ENCODE measurements at places on chromosomes 7 and 10.

DNA sequence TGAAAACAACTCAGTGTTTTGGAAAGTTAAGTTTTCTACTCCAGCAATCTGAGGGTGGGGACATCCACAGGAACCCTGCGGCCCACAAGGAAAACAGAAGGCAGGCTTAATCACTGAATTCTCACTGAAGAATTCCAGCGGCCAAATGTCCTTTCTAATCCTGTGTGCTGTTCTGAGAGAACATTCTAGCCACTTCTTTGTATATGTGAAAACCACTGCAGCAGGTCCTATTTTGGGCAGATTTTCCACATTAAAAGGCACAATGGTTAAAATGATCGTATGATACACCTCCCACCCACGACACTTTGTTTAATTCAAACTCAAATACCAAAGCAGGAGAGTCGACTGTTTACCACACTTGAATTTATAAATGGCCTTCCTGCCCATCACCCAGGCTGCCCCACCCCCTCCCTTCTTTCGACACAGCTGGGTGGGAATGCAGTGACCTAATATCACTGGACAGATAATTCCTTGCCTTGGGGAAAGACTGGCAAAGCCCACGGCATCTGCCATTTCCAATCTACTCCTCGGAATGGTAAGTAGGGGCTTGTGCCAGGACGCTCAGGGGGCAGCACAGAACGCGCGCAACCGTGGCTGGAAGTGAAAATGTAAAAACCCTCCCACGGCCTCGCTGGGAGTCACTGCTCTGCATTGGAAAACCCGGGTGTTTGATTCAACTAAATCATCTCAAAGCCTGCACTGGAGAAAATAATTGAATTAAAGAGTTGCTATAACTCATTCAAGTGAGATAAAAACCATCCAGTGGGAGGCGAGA lies 67.0 kb downstream of the CTBP2 start:
- no peak for DNase-seq

- peak; percentile 96 for DNase-seq
Observed at GRCh38 chr10:63707254-63707910, 186.2 kb downstream of the REEP3 start.

GRCh38 chr7:88477976-88478375 lies 171.3 kb upstream of the STEAP4 start:
- no peak for DNase-seq

- DNase-seq = no peak
Observed at GRCh38 chr10:132094581-132095234, 29.0 kb downstream of the JAKMIP3 start.

DNA sequence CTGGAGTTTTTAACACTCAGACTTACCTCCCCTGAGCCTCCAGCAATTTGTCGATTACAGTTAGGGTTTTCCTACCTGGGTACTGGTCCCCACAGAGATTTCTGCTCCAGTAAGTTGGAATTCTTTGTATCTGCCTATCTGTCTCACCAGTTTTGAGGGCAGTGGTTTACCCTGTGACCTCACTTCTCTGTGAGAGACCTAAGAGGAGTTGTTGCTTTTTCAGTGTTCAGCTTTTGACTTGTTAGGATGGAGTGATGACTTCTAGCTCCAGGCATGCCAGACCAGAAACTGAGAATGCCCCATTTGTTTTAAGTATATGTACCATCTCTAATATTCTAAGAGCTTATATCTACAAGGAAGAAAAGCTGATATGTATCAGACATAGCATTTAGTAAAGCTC lies 42.9 kb downstream of the CSGALNACT2 start:
- no peak for DNase-seq

GRCh38 chr10:73931767-73932619 lies 21.1 kb downstream of the PLAU start:
- DNase-seq = no peak

- peak; percentile 55 for DNase-seq
Observed at GRCh38 chr10:17348501-17349349, 105.7 kb downstream of the ST8SIA6 start.

GRCh38 chr10:106557951-106558733 lies 606.4 kb downstream of the SORCS1 start:
- no peak for DNase-seq

DNA sequence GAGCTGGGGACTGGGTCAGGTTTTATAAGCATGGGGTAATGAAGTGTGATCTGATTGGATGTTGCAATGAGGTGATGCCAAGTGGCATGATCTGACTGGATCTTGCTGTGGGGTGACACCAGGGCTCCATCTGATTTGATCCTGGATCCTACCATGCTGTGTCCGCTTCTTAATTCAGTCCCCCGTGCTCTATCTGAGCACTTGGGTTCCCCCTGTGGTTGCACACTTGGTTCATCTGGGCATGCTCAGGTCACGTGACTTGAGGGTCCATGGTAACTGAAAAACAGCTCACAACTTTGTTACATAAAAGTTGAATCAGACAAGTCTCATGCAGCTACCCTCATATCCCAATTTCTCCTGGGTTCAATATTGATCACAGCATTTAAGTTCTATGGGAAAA lies 448.6 kb upstream of the NRP1 start:
- no peak for DNase-seq

GRCh38 chr7:19442016-19442785 lies 266.6 kb downstream of the POLR1F start:
- peak; percentile 58 for DNase-seq

- no peak for DNase-seq
Observed at GRCh38 chr10:9097206-9097990, 1042.9 kb downstream of the GATA3 start.

GRCh38 chr7:142833174-142834048 lies 21.5 kb upstream of the EPHB6 start:
- DNase-seq = no peak

DNA sequence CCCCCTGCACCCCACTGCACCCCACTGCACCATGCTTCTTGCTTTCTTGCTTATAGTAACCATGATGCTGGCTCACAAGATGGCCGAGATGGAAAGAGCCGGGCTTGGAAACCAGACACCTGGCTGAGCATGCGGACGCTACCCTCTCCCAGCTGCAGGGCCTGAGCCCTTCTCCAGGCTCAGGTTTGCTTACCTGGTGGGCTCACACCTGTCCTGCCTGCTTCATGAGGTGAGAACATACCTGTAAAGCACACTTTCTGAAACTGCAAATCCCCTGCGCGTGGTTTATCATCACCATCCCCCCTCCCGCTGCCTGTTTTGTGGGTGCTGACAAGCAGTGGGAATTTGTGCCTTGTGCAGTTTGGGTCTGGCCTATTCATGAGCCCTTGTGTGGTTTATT lies 302.7 kb downstream of the GLRX3 start:
- DNase-seq = no peak

DNA sequence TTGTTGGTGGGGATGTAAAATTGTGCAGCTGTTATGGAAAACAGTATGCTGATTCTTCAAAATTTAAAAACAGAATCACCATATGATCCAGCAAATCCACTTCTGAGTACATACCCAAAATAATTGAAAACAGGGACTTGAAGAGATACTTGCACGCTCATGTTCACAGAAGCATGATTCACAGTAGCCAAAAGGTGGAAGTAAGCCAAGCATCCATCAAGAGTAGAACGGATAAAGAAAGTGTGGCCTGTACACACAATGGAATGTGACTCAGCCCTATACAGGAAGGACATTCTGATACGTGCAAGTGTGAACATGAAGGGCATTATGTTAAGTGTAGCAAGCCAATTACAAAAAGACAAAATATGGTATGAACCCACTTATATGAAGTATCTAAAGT lies 696.7 kb upstream of the CELF2 start:
- peak; percentile 67 for DNase-seq

GRCh38 chr10:4162571-4163286 lies 377.7 kb upstream of the KLF6 start:
- DNase-seq = no peak

DNA sequence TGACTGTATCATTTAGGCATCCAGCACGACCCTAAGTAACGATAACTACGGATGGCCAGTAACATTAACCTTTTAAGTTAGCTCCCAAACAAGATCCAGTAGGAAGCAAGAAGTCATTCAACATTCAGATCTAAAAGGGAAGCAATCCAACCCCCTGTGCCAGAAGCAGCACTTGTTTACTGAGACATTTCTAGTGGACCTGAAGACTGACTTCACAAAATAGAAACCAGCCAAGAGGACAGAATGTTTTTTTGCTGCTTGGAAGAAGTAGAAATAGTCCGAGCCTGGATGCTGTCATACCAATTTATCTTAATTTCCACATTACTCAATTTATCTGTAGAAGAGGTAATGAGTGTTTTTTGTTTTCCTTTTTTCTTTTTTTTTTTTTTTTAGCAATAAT lies 88.0 kb upstream of the CTTNBP2 start:
- DNase-seq = no peak

DNA sequence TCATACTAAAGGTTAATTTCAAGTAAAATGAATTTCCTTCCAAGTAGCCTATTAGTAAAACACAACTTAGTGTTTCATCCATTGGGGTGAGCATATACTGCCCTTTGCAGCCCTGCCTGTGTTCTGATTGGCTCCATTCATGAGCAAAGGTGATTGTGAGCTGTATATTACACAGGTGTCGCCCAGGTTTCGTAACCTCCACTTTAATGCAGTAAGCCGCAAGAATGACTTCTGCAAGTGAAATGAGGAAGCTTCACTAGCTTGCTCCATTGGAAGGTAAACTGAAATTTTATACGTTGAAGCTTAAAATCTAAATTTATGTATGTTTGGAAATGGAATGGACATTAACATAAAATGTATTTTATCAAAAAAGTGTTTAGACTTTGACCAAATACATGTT lies 24.4 kb downstream of the MTURN start:
- no peak for DNase-seq

DNA sequence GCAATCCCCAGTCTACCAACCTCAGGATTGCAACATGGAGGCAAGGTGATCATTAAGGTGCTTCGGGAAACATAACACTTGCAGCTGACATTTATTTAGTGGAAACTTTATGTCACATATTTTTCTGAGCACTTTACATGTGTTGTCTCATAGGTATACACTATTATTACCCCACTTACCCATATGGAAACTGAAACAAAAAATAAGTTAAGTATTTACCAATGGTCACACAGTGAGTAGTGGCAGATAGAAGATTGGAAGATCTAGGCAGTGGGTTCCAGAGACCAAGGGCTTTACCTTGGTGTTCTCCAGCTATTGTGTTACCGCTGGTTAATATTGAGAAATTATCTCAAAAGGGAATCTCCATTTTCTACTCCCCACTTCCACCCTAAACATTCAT lies 1279.1 kb upstream of the SORCS1 start:
- no peak for DNase-seq

GRCh38 chr7:83857691-83858090 lies 208.8 kb upstream of the SEMA3E start:
- no peak for DNase-seq

GRCh38 chr7:40507166-40507565 lies 372.4 kb downstream of the SUGCT start:
- no peak for DNase-seq

DNA sequence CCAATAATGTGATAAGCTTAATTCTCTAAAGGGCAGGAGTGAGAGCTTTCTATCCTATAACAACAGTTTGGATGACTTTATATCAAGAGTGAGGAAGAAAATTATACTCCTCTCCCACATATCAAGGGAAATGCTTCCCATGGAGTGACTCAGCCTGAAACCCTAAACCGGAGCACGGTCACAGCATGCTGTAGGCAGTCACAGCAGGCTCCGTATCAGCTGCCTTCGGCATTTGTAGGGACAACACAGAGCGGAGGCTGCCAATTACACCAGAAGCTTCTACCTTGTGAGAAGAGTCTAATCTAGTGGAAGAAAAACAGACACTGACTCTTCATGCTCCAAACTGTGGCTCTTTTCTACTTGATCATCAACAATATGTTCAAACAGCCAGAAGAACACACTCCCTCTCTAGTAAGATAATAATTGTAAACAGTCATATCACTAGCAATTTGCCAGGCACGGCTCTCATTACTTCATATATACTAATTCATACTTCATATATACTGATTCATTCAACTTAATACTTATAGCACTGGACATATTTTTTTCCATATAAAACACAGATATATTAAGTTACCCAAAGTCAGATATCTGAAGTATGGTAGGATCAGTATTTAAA lies 65.9 kb downstream of the DGKB start:
- no peak for DNase-seq

DNA sequence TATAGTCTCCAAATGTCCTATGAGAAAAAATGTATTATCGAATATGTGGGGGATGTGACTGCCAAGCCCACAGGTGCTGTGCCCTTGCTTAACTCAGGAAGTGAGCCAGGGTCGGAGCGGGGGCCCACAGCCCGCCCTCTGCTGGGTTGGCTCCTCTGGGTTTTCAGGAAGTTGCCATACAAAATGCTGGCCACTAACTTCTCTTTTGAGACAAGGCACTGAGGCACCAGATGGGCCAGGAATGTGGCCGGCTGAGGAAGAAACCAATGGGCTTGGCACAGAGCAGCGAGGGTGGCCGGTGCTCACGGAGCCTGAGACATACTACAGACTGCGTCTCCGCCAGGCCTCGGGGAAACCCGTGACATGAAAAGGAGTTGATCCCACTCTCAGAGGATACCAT lies 58.9 kb downstream of the FAM53B start:
- DNase-seq = no peak

- DNase-seq = no peak
Observed at GRCh38 chr10:44356139-44357022, 28.5 kb downstream of the CXCL12 start.

DNA sequence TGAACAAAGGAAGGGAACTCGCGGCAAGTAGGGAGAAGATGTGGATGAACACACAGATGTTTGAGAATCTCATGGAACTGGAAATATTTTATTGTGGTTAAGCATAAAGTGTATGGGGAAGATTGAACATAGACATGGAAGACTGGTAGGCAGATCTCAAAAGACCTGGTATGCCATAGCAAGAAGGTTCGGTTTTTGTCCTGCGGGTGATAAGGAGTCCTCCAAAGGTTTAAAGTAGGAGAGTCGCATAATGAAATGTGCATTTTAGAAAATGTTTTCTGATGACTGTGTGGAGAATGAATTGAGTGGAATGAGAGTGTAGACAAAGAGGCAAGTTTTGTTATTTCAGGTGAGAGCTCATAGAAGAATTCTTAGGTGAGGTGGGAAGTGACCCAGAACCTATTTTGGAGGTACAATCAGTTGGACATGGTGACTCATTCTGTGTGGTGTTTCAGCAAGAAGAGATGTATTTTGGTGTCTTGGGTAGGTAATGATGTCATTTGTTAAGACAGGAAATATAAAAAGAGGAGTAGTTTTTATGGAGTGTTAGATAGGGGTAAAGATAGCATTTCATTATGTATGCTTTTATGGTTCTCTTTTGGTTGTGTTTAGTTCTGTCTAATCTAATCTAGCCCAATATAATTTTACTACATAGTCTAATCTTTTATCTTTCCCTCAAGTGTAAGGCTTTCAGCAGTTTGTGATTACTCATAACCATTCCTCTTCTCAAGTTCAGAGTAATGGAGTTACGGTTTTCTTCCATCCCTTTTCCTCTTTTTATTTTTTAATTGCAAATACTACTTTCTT lies 239.2 kb downstream of the EXOC4 start:
- no peak for DNase-seq

Measured in fibroblast of the conjunctiva (primary cell).